ENCODE measurements at places on chromosomes 11 and 22.

- no peak for DNase-seq
Observed at GRCh38 chr11:65293909-65294381, 20.7 kb upstream of the CDC42EP2 start.

GRCh38 chr11:126588630-126589491 is 233.4 kb downstream of the ST3GAL4 start:
- no peak for DNase-seq

DNA sequence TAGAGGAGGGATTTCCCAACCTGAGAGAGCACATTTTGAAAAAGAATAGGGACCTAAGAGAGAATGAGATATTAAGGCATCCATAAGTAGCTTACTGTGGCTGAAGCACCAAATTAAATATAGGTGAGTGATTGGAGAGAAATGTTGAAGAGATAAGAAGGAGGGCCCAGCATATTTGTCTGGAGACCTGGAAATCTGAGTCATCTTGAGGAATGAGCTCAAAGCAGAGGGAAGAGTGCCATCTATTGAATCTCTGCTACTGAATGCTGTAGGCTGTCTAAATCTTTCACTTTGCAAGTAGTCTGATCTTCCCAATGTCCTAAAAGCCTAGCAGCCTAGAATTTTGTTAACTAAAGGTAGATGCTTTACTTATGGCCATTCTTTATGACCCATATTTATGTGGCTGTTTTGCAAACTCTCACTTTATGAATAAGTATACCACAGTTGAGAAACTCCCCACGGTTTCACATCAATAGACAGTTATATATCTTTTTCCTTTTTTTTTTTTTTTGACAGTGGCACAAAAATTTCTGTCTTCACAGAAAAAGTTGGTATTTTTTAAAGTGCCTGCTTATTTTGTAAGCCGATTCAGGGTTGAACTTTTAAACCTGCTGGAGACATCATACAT is 2093.5 kb downstream of the LRRC4C start:
- no peak for DNase-seq

- DNase-seq = no peak
Observed at GRCh38 chr22:36671404-36671803, 32.1 kb downstream of the CACNG2 start.

DNA sequence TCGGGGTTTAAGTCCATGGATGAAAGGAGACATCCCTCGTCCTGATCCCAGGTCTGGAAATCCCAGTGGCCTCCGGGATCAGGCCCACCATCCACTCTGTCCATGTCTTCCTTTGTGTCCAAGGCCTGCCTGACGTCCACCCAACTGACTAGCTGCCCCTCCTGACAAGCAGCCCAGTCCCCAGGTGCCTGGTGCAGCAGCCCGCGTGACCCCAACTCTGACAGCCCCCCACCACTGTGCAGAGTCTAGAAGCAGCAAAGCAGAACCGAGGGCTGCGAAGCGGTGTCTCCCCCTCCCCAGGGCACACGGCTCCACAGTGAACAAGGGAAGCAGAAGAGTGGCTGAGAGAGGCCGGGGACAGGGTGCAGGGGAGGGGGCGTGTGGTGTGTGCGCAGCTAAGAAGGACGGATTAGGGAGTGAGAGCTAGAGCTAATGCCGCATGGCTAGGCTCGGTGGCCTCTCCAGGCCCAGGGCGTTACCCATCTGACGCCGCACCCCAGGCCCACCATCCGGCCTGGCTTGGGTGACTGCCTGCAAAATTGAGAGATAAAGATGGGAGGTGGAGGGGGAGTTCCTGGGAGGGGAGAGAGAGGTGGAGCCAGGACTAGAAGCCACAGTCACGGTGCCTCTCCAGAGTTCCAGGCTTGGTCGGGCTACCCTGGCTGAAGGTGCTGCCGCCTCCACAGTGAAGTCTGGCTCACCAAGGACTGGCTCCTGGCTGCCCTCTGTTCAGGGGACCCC is 16.6 kb upstream of the BAIAP2L2 start:
- no peak for DNase-seq

All from left renal pelvis (tissue), 4 donors.